ENCODE measurements at places on chromosomes 1 and 21.

- DNase-seq, result no peak
Observed at GRCh38 chr1:160446945-160447600, 46.7 kb downstream of the VANGL2 start.

GRCh38 chr1:98256700-98257099 is 335.9 kb upstream of the DPYD start:
- DNase-seq, result no peak

DNA sequence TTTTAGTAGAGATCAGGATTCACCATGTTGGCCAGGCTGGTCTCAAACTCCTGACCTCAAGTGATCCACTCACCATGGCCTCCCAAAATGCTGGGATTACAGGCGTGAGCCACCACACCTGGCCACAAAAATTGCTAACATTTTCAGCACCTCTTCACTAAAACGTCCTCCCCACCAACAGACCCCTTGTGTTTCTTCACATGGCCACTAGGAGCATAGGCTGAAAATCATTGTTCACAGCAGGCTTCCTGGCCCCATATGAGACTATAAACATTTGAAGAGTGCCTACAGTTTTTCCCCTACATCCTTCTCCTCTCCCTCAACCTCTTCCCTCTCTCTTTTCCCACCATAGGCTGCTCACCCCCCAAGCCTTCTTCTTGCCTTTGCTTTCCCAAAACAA is 28.0 kb upstream of the SFPQ start:
- DNase-seq, result no peak

DNA sequence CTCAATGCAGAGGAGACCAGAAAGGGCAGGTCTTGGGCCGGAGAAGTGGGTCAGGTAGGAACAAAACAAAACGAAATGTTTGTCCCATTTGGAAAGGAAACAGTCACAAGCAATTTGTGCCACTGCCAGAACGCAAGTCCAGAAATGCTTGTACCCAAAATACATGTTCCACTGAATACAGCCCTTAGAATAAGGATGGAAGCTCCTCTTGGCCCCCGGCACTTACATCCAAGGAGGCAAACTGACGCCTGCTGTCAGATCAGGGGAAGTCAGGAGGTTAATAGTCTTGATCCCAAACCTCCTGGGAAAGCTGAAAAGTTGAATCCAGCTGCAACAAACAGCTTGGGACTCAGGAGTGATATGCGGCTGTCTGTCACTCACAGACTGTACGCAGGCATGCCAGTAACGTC is 75.9 kb upstream of the GALNT2 start:
- no peak for DNase-seq

DNA sequence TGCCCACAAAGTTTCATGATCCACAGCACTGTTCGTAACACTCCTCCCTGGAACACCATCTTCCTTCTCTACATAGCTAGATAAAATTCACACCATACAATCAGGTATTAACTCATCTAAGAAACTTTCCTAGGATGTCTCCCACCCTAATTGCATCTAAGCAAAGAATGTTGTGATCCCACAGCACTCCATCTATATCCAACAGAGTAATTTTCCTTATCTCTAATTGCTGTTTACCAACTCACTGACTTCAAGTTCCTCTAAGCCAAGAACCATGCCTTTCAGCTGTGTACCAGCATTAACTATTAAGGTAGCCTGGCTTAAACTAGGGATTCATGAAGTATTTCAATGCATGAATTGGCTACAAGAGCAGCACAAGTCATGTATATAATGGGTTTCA is 114.2 kb downstream of the SIPA1L2 start:
- DNase-seq, result no peak

- DNase-seq, result no peak
Observed at GRCh38 chr1:6224718-6225117, 11.0 kb downstream of the ICMT start.

DNA sequence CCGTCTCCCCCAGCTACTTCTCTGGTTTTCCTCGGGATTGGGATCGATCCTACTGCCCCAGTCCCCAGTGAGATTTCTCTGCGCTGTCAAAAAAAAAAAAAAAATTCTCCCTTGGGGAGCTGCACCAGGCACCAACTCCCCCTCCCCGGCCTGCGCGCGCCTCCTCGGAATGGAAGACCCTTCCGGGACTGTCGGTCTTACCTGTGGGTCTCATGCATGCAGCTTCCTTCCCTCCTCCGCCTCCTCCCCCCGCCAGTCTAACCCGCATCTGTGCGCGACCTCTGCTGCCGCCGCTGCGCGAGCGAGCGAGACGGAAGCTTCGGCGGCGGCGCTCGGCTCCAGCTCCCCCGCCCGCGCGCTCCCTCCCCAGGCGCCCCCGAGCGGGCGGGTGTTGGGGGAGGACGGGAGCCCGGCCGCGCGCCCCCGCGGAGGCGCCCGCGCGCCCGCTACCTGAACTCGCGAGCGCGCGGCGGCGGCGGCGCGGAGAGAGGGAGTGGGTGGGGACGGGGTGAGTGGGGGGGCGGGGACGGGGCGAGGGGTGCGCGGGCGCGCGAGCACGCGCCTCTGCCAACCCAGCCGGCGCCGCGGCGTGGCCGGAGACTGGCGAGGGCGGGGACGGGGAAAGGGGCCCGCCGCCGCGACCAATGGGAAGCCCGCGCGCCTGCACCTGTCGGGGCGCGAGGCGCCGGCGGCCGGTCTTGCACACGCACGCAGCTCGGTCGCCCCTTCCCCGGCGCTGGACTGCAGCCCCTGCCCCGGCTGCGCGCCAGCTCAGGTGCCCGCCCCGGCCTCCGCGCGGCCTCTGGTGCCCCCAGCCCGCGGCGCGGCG is at the start of gene SUSD4:
SUSD4 (minus strand) TSS at position 321 of the 829 bp plus-strand sequence. CDS start 751 bp downstream, outside the sequence.
- DNase-seq, result peak; percentile 7

Data from stimulated activated CD8-positive, alpha-beta memory T cell treated with anti-CD3 and anti-CD28 coated beads, Interleukin-4, amount 100 ng/mL, for 1 hour (primary cell).